Ammon's horn (tissue), 1 donor: ENCODE measurements at places on chromosomes 5 and 9.
A peak's percentile ranks its signal among the peaks of the same experiment; 100 is the strongest.

DNA sequence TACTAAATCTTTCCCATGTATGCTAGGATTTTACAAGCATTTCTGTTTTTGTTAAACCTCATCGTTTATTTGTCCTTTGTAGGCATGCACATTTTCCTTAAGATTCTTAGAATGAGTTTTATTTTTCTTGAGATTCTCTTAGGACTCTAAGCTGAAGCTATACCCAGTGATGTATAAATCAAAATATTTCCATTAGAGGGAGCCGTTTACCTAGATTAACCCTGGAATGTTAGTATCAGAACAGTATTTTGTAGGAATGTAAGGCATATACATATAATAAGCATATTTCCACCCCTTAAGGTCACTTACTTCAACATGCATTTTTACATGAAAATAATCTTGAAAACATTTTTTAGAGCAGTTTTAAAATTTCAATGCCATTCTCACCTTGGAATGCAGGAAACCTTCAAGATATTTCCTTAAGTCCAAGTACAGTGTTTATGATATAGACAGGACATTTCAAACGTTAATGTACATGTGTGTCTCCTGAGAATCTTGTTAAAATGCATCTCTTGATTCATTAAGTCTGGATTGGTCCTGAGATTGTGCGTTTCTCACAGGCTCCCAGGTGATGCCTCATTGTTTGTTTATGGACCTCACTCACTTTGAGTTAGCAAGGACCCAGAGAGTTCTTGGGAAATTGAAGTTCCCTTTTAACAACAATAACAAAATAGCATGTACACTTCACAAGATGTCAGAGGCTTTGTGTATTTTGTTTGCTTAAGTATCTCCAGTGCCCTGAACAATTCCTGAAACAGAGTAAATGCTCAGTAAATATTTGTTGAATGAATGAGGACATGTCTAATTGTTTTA, 34.9 kb upstream of the FCHO2 start:
- no peak for DNase-seq

GRCh38 chr5:59367791-59368394, 525.6 kb downstream of the PDE4D start:
- DNase-seq: peak; percentile 82

DNA sequence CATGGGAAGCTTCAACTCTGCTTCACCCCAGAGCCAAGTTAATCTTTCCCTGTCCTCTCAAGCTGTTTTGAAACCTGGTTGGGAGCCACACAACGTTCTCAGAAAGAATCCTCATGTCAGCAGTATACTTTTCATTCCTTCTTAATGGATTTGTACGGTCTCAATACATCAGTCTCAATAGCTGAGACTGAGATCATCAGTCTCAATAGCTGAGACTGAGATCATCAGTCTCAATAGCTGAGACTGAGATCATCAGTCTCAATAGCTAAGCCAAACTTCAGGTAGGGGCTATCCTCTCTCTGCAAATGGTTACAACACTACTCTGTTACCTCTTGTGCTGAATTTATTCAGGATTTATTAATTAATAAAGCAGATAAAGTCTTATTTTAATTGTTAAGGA, 1317.4 kb upstream of the CDH9 start:
- no peak for DNase-seq

DNA sequence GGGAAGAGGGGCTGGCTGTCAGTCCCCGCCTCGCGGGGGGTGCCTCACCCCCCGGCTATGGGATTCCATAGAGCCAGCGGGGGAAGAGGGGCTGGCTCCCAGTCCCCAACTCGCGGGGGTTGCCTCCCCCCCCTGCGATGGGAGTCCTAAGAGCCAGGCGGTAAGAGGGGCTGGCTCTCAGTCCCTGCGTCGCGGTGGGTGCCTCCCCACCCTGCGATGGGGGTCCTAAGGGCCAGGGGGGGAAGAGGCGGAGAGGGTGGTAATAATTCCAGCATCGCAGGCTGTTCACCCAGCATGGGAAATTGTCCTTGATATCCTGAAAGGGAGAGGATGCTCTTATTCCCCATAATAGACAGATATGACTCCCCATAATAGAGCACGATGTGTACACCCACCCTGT, 9.6 kb upstream of the LCN2 start:
- DNase-seq: no peak

DNA sequence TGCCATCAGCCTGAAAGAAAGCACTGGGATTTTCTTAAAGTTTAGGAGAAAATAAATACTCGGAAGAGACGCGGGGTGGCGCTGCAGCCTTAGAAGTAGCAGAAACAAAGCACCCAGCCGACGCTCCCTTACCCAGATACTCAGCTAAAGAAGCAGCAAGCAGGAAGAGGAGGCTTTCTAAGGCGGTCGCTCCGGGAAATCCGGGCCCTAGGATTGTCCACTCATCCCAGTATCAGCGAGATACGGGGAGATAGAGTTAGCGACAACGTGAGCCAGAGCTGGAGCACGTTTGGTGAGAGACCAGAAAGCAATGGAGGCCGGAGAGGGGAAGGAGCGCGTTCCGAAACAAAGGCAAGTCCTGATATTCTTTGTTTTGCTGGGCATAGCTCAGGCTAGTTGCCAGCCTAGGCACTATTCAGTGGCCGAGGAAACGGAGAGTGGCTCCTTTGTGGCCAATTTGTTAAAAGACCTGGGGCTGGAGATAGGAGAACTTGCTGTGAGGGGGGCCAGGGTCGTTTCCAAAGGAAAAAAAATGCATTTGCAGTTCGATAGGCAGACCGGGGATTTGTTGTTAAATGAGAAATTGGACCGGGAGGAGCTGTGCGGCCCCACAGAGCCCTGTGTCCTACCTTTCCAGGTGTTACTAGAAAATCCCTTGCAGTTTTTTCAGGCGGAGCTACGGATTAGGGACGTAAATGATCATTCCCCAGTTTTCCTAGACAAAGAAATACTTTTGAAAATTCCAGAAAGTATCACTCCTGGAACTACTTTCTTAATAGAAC, at the start of gene PCDHB2:
Gene PCDHB2, plus strand, starts transcription at position 135 of the 782 bp plus-strand sequence. Its CDS starts 176 bp downstream, at position 311.
- peak; percentile 70 for DNase-seq

DNA sequence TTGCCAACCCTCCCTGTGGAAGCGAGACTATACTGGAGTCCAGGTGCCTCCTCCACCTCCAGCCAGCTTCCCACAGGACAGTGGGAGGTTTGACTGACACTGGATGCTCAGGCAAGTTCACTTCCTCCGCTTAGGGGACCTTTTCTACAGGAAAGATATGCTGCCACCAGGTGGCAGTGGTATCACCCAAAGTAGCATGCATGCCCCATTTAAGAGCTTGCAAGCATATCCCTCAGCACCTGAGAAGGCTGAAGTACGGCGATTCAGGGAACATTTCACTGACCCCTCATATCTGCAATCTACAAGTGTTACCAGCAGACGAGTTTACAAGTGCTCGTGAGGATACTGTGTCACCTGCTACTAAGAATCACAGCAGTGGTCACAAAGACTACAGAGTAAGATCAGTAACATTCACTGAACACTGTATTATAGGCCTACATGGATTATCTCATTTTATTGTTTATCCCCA, 75.5 kb downstream of the KLHL3 start:
- peak; percentile 85 for DNase-seq

DNA sequence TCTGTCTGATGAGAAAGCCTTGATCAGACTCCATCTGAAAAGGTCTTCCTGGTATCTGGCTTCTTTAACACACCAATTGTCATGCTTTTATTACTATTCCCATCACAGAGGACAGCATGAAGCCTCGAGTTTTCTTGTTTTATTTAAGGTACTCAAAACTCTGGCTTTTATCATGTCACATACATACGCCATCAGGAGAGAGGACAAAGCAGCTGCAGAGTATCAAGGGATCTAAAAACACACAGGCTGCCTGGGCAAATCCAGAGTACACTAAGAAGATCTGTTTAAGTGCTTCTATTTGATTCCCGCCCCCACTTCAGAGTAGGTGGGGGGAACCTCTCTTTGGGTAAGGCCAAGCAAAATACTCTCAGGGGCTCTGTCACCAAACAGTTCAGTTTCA, 277.2 kb downstream of the SPOCK1 start:
- DNase-seq: no peak

DNA sequence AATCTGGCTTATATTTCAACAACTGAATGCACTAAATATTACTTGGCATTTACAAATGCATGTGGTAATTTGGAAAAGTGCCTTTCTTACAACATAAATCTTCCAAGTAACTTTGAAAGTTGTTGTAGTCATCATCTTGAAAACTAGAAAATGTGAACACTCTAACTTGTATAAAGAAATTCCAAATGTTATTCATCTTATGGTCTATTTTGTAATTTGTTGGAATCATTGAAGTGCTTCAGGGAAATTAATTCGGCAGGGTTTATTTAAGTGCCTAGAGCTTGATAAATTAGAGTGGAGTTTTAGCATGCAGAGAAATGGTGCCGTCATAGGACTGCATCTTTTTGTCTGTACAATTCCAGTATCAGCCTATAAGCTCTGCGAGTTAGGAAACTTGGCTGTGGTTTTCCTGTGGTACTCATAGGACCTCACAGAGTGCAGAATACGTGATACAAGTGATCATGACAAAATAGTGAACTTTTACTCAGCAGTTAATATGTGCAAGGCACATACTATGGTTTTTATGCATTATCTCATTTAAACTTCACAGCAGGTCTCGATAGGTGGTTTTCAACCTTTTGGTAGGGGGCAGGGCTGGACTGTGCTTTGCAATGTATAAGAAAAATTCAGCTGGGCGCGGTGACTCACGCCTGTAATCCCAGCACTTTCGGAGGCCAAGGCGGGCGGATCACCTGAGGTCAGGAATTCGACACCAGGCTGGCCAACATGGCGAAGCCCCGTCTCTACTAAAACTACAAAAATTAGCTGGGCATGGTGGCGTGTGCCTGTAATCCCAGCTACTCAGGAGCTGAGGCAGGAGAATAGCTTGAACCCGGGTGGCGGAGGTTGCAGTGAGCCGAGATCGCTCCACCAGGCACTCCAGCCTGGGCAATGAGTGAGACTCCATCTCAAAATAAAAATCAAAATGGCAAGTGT, 79.6 kb downstream of the RAI14 start:
- DNase-seq: no peak
